Body of pancreas (tissue), 4 donors: ENCODE measurements at places on chromosomes 3 and 15. TPM values are rescaled to one million over a fixed set of nuclear protein-coding genes. Genes with fewer than 3 reads are reported as not detected.

Gene GPR87
- not detected for total RNA-seq

Gene ANP32A
- total RNA-seq, result 37.4 TPM

Gene LRRC58
- total RNA-seq, result 21.8 TPM

Gene AEN
- total RNA-seq, result 23.3 TPM

Gene GOLGA6B
- not detected for total RNA-seq

Gene COL8A1
- 0.99 TPM for total RNA-seq

Gene SPATA12
- not detected for total RNA-seq
